Activated CD8-positive, alpha-beta T cell treated with anti-CD3 and anti-CD28 coated beads for 36 hours (primary cell): ENCODE measurements at places on chromosomes 7 and 10.

DNA sequence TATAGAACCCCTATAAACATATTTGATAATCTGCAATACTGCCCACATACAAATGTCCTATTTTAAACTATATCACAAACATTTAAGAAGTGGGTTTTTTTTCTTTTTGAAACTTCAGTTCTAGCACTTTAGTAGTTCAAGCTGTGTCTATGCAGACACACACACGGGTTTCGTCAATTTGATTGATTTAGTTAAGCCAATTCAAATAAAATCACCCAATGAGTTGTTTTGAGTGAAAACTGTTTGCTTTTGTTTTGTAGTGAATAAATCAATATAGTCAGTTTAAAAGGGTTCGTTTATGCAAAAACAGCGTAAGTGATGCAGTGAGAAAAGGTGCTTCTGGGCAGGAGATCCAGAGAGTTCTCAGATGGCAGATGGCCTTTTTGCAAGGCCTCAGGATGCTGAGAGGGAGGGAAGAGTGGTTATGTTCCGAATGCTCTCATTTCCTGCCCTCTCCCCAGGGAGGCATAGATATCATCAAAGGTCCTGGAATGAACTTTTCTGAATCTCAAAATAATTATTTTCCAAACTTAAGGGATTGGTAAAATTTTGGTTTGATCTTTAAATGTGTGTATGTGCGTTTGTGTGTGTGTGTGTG is 102.7 kb downstream of the AGMO start:
- DNase-seq = no peak
- H3K4me1 ChIP-seq = no peaks in the 10 kb centered on the region
- no peak overlapping the region for H3K4me3 ChIP-seq
- H3K27ac ChIP-seq = no peak overlapping the region

- H3K4me1 ChIP-seq = no peaks in the 10 kb centered on the region
- no peaks in the 10 kb centered on the region for H3K36me3 ChIP-seq
- no peak for DNase-seq
- no peak overlapping the region for H3K4me3 ChIP-seq
- H3K27me3 ChIP-seq = no peaks in the 10 kb centered on the region
Observed at GRCh38 chr7:117892821-117893220, 19.6 kb upstream of the CTTNBP2 start.

- peaks cover 3% of the 10 kb centered on the region for H3K36me3 ChIP-seq
- H3K4me3 ChIP-seq = no peak overlapping the region
- H3K27ac ChIP-seq = no peak overlapping the region
- peaks cover 6% of the 10 kb centered on the region for H3K27me3 ChIP-seq
- DNase-seq = no peak
- peaks cover 6% of the 10 kb centered on the region for H3K4me1 ChIP-seq
Observed at GRCh38 chr7:99794585-99795502, 10.9 kb upstream of the CYP3A4 start.

GRCh38 chr10:42654419-42654818 is 16.0 kb upstream of the ZNF33B start:
- no peaks in the 10 kb centered on the region for H3K36me3 ChIP-seq
- H3K4me1 ChIP-seq = peaks cover 2% of the 10 kb centered on the region
- DNase-seq = no peak
- no peaks in the 10 kb centered on the region for H3K27me3 ChIP-seq
- H3K27ac ChIP-seq = no peak overlapping the region

DNA sequence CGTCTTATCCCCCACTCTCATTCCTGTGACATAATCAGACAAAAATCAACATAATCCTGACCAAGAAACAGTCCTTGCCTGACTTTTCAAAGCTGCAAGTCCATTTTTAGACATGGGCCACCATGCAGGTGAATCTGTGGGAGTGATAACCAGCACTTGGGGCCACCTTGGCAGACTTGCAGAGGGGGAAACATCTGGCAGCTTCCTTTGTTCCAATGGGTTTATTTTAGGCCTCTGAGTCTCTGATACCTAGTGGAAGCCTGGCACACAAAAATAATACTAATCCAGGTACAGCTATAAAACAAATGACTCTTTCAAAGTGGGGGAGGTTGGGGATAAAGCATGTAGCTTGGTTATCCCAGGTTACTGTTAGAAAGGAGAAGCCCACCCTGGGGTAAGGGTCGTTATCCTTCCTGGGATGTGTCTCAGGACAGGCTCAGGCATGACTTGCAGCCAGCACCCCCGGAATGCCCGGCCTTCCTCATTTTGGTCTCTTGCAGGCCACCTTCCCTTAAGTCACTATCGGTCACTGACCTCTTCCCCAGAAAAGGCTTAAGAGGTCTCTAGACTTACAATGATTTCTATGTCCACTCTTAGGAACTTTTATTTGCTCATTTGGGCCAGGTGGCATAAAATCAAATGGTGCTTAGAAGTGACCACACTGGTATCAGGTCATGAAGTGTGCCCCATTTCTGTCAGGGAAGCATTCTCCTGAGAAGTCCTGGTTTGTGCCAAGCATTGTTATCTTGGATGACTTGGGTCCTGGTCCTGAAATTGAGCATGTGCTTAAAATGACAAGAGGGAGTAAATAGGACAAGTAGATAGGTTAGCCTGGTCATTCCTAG is 37.6 kb downstream of the EEPD1 start:
- DNase-seq = no peak
- H3K36me3 ChIP-seq = no peaks in the 10 kb centered on the region
- no peak overlapping the region for H3K4me3 ChIP-seq
- no peaks in the 10 kb centered on the region for H3K4me1 ChIP-seq

GRCh38 chr7:73612598-73613269 is 11.6 kb downstream of the MLXIPL start:
- peaks cover 25% of the 10 kb centered on the region for H3K27me3 ChIP-seq
- DNase-seq = peak; percentile 26
- H3K4me1 ChIP-seq = no peaks in the 10 kb centered on the region
- no peak overlapping the region for H3K27ac ChIP-seq
- no peaks in the 10 kb centered on the region for H3K36me3 ChIP-seq
- no peak overlapping the region for H3K4me3 ChIP-seq

DNA sequence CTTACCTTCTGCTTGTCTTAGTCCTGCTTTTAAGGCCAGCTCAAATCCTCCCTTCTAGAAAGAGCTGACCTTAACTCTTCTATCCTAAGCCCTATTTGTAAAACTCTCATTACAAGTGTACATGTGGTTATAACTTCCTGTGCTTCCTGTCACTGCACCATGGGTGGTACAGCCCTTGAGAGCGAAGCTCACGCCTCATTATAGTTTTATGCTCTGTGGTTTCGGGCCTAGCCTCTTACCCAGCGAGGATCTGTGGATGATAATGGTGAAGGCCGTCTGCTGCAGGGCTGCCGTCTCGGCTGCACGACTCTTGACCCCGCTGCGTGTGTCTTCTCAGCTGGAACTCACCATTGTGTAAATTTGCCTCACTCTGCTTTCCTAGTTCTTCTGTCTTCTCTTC is 74.6 kb downstream of the CUL1 start:
- no peak overlapping the region for H3K4me3 ChIP-seq
- peak; percentile 60 for DNase-seq
- peaks cover 36% of the 10 kb centered on the region for H3K36me3 ChIP-seq
- no peaks in the 10 kb centered on the region for H3K27me3 ChIP-seq

- peaks cover 46% of the 10 kb centered on the region for H3K4me1 ChIP-seq
- DNase-seq = peak; percentile 72
- H3K27ac ChIP-seq = peak within 1 kb of the TSS; percentile 99
- H3K27me3 ChIP-seq = no peaks in the 10 kb centered on the region
Observed at GRCh38 chr7:150514748-150515222, at the start of gene GIMAP7. GIMAP7 (plus strand) TSS chr7:150514872; CDS start chr7:150519975, 5,103 bp downstream.

GRCh38 chr7:99141841-99142726 is 1.8 kb downstream of the SMURF1 start:
- H3K4me1 ChIP-seq = peaks cover 46% of the 10 kb centered on the region
- peak overlapping the region; percentile 81 for H3K27ac ChIP-seq
- peaks cover 6% of the 10 kb centered on the region for H3K36me3 ChIP-seq
- H3K4me3 ChIP-seq = peak overlapping the region; percentile 80
- H3K27me3 ChIP-seq = no peaks in the 10 kb centered on the region

DNA sequence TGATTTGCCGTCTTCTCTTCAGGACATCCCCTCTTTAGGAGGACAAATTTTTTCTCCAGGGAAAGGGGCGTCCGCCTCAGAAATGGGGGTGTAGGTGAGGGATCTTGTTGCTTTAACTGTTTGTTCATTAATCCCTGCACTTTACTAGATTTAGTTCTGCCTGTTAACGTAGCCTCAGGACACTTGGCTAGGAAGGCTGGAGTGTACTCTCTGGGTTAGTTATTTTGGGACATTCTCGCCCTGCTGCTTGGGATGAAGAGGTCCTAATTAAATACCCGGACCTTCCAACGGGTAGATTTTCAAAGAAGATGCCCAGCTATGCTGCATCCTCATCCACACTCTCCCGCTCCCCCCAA is 552 bp upstream of the ZNF365 start:
- H3K4me1 ChIP-seq = peaks cover 7% of the 10 kb centered on the region
- no peak for DNase-seq
- peak overlapping the region; percentile 62 for H3K4me3 ChIP-seq
- H3K27ac ChIP-seq = no peak overlapping the region
- peaks cover 26% of the 10 kb centered on the region for H3K27me3 ChIP-seq

DNA sequence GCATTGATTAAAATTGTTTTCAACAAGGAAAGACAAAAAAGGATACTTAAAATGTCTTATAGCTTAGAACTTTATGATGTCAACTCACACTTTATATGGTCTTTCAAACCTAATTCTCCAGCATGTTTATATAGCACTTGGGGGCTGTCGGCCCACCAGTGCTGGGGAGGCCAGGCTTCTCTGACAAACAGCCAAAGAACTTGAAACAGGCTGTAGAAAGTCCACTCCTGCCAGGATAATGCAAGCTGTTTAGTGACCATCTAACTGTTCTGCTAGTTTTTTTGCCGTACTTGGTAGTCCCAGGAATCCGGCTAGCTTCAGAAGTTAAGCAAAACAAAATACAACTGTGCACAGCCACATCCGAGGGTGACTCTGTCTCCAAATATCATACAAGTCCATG is 13.6 kb upstream of the SOSTDC1 start:
- no peak overlapping the region for H3K4me3 ChIP-seq
- no peaks in the 10 kb centered on the region for H3K36me3 ChIP-seq

DNA sequence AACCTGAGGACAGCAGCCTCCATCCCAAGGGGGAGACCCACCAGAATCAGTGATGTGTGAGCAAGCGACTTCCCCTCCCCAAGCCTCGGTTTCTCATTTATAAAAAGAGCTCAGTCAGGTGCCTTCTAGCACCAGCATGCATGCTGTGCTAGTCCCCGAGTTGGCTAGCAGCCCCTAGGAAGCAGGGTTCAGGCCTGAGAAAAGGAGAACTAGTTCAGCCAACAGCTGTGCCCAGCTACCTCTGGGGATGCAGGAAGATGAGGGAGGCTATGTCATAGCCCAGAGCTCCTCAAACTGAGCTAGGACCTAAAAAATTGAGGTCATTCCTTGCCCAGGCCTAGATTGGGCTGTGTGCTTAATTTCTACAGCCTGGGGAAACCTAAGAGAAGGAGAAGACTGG is 13.7 kb downstream of the DRGX start:
- no peaks in the 10 kb centered on the region for H3K4me1 ChIP-seq
- no peaks in the 10 kb centered on the region for H3K36me3 ChIP-seq
- H3K27ac ChIP-seq = no peak overlapping the region
- H3K4me3 ChIP-seq = no peak overlapping the region
- peaks cover 4% of the 10 kb centered on the region for H3K27me3 ChIP-seq

DNA sequence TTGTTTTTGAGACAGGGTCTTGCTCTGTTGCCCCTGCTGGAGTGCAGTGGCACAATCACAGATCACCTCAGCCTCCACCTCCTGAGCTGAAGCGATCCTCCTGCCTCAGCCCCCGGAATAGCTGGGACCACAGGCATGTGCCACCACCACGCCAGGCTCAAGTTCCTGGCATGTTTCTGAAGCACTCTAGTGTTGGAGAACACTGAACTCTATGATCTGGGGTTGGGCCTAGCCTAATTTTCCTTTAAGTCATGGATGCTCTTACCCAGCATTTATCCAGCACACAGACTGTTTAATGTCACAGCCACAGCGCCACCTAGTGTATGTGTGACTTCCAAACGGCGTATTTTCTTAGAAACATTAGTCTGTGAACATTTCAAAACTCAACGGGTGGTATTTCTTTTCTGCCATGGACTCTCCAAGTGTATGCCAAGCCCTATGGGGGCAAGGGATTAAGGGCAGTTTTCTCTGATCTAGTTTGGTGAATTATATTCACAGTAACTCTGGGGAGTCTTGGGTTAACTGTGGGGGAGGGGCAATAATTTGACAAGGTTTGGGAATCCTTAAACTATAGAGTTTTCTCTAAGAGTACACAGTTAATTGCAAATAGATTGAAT is 91.8 kb downstream of the CREM start:
- peak overlapping the region; percentile 37 for H3K4me3 ChIP-seq
- H3K4me1 ChIP-seq = peaks cover 43% of the 10 kb centered on the region

DNA sequence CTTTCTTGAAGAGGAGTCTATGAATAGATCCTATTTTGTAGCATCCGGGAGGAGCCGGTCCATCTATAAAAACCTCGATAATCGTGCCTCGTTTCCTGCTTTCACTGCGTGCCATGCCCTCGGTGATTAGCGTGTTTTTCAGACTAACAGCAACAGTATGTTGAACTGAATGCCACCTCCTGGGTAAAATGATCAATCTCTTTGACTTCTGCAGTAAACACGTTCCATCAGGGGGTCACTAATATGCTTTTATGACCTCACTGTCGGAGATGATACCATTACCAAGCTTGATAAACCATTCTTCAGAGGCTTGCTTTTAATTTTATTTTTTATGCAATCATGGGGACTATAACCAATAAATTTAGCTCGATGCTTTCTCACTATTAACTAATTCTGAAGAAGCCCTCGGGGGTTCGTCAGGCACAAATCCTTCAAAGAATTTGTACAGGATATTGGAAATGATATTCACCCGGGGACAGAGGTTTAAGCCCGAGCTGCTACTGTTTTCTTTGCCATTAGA is 228.3 kb downstream of the ADARB2 start:
- H3K27ac ChIP-seq = no peak overlapping the region
- no peak for DNase-seq
- H3K4me1 ChIP-seq = no peaks in the 10 kb centered on the region
- no peak overlapping the region for H3K4me3 ChIP-seq
- H3K36me3 ChIP-seq = no peaks in the 10 kb centered on the region

DNA sequence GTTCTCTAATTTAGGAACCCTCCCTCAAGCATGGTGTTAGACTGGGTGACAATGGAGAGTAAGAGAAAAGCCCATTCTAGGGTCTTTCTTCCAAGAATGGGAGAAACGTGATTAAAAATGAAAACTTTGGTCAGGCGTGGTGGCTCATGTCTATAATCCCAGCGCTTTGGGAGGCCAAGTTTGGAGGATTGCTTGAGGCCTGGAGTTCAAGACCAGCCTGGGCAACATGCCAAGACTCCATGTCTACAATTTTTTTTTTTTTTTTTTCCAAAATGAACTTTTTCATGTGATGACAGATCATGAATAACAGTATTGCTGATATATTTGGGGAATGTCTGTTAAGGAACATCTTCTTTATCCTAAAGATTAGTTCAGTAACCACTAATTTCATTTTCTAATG is 194.6 kb downstream of the MLLT10 start:
- no peak overlapping the region for H3K4me3 ChIP-seq
- H3K27me3 ChIP-seq = no peaks in the 10 kb centered on the region
- no peak for DNase-seq
- peaks cover 31% of the 10 kb centered on the region for H3K4me1 ChIP-seq
- H3K27ac ChIP-seq = no peak overlapping the region

- H3K27ac ChIP-seq = no peak overlapping the region
- H3K36me3 ChIP-seq = no peaks in the 10 kb centered on the region
- H3K4me1 ChIP-seq = no peaks in the 10 kb centered on the region
- DNase-seq = no peak
- H3K27me3 ChIP-seq = peaks cover 6% of the 10 kb centered on the region
- no peak overlapping the region for H3K4me3 ChIP-seq
Observed at GRCh38 chr7:123876557-123877256, 31.7 kb downstream of the HYAL4 start.
